ENCODE measurements at places on chromosomes 1 and 21.
A peak's percentile ranks its signal among the peaks of the same experiment; 100 is the strongest.

DNA sequence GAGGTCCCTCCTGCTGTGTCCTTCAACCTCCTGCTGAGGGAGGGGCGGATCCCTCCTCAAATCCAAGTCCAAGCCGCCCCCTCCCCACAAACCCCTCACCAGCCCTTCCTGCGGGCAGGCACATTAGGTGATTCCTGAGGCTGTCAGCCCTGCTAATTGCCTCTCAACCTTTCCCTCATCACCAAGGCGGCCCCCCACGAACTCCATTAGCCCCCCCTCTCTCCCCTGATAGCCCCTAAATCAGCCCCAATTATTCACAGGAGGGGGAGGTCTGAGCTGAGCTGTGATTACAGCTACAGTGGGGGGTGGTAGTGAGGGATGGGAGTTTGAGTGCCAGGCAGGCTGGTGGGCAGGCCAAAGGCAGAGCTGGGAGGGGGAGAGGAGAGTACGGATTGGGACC, 5.8 kb upstream of the PEAR1 start:
- no peak overlapping the region for H3K4me3 ChIP-seq
- peaks cover 6% of the 10 kb centered on the region for H3K4me1 ChIP-seq
- no peak for DNase-seq
- no peaks in the 10 kb centered on the region for H3K36me3 ChIP-seq

DNA sequence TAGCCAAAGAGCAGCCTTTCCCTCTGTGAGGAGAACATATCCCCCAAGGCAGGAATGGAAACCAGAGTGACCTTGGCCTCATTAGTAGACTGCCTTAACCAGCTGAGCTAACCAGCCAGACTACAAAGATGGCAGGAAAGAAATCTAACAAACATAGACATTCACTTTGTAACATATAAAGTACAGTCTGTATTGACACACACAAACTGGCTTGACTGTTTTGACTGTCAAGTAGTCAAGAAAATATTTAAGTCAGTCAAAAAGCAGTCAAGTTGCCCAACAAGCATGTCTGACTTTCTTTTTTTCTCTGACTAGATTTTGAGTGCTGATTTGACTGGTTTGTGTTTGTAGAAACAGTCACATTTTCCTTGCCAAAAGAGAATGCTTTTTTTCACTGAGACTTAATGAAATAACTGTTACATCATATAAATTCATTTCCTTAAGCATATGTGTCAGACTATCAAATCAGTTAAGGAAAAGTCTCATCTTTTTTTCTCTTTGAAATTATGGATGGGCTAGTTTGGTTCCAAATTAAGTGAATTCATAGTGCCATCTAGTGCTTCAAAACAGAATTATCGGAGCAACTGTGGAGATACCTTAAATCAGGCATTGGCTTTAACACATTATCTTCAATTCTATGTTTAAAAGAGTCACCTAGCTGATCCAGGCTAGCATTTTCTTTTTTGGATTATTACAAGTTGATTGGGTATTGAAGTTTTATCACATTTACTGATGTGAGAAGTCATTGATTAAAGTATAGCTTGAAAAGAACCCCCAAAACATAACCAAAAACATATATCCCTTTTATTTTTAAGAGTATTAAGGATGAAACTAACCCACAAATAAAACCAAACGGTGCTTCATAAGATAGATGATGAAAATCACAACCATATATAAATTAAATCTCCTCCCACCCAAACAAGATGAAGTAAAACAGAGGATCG, 75.0 kb downstream of the ATP6V1G3 start:
- no peak overlapping the region for H3K4me3 ChIP-seq
- H3K4me1 ChIP-seq, result no peaks in the 10 kb centered on the region
- no peaks in the 10 kb centered on the region for H3K27me3 ChIP-seq
- no peaks in the 10 kb centered on the region for H3K36me3 ChIP-seq
- no peak overlapping the region for H3K27ac ChIP-seq
- no peak for DNase-seq

- H3K36me3 ChIP-seq, result no peaks in the 10 kb centered on the region
- peak overlapping the region; percentile 84 for H3K27ac ChIP-seq
- H3K4me1 ChIP-seq, result peaks cover 41% of the 10 kb centered on the region
- DNase-seq, result peak; percentile 41
- no peaks in the 10 kb centered on the region for H3K27me3 ChIP-seq
- H3K4me3 ChIP-seq, result peak overlapping the region; percentile 54
Observed at GRCh38 chr1:145690587-145691558, 16.3 kb downstream of the PDZK1 start.

- no peak overlapping the region for H3K27ac ChIP-seq
- H3K36me3 ChIP-seq, result no peaks in the 10 kb centered on the region
- DNase-seq, result no peak
- peaks cover 6% of the 10 kb centered on the region for H3K27me3 ChIP-seq
Observed at GRCh38 chr1:175270361-175270760, 77.8 kb upstream of the KIAA0040 start.

GRCh38 chr1:234199476-234200127, 173.7 kb upstream of the COA6 start:
- H3K27ac ChIP-seq, result no peak overlapping the region
- no peaks in the 10 kb centered on the region for H3K36me3 ChIP-seq
- no peak overlapping the region for H3K4me3 ChIP-seq
- H3K4me1 ChIP-seq, result no peaks in the 10 kb centered on the region

- no peaks in the 10 kb centered on the region for H3K4me1 ChIP-seq
- no peak overlapping the region for H3K4me3 ChIP-seq
- H3K27ac ChIP-seq, result no peak overlapping the region
- peaks cover 5% of the 10 kb centered on the region for H3K27me3 ChIP-seq
- H3K36me3 ChIP-seq, result peaks cover 15% of the 10 kb centered on the region
- no peak for DNase-seq
Observed at GRCh38 chr1:16111771-16112595, 38.5 kb upstream of the FAM131C start.
